ENCODE measurements at places on chromosomes 6 and 20. TPM values are rescaled to one million over a fixed set of nuclear protein-coding genes. Genes with fewer than 3 reads are reported as not detected.

- no peak overlapping the region for H3K27ac ChIP-seq
- no peaks in the 10 kb centered on the region for H3K4me1 ChIP-seq
- no peak overlapping the region for H3K4me3 ChIP-seq
- H3K36me3 ChIP-seq, result no peaks in the 10 kb centered on the region
- no peak for DNase-seq
These were observed 110.5 kb downstream of the IRF4 start for GRCh38 chr6:501891-502601.

C4A gene
- total RNA-seq, result 7.2 TPM

- no peaks in the 10 kb centered on the region for H3K4me1 ChIP-seq
- H3K27me3 ChIP-seq, result no peaks in the 10 kb centered on the region
- H3K36me3 ChIP-seq, result no peaks in the 10 kb centered on the region
- H3K27ac ChIP-seq, result peak overlapping the region; percentile 25
These were observed 110.4 kb upstream of the ARMC2 start for GRCh38 chr6:108737594-108738546.

DNA sequence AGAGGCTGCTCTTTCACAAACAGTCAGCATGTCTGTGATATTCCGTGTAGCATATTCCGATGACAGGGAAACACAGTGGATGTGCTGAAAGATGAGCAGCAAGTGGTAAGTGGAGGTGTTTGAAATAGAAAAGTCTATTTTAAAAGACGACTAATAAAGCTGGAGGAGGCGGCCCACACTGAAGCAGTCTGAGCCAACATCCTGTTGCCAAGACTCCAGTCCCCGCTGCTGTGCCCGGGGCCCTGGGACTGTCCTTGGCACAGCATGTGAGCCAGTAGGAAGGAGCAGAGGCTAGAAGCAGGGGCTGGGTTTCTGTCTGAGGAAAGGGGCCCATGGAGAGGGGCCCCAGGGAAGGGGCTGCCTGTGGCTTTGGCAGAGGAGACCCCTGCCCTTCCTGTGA is 351.5 kb upstream of the CHD6 start:
- peak; percentile 47 for DNase-seq
- H3K36me3 ChIP-seq, result no peaks in the 10 kb centered on the region
- no peak overlapping the region for H3K4me3 ChIP-seq
- peak overlapping the region; percentile 17 for H3K27ac ChIP-seq
- H3K4me1 ChIP-seq, result no peaks in the 10 kb centered on the region

DNA sequence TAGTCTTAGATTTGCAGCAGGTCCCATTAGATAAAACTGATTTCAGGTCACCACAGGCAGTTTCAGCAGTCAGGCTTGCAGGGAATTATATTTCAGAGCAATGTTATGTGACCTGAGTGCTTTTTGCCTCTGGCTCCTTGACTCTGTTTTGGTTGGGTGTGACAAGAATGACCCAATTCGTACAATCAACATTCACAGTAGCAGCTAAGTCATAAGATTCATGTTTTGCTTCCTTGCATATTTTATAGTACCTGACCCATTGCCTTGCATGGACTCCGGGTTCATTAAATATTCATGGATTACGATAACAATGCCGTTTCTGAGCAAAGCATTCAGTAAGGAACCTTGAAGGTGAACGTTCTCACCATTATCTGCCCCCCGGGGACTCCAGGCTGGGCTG is 152.0 kb upstream of the CST7 start:
- no peak overlapping the region for H3K27ac ChIP-seq
- no peaks in the 10 kb centered on the region for H3K4me1 ChIP-seq
- no peaks in the 10 kb centered on the region for H3K36me3 ChIP-seq
- no peak overlapping the region for H3K4me3 ChIP-seq
- H3K27me3 ChIP-seq, result no peaks in the 10 kb centered on the region

DNA sequence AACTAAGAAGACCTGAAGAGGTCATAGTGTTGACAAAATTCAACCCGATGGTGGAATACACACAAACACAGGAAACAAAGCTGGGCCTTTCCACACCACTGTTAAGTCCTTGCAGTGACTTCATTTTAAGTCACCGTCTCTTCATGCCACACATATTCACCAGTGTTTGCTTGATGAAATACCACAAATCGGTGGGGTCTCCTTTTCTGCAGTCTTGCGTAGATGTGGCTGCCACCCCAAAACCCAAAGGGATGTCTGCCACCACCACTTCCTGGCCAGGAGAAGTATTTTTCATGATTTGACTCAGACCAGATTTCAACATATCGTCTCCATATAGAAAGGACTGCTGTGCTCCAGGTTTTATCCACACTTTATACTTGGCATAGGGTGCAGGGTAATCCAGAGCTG is 11.0 kb upstream of the COL10A1 start:
- H3K36me3 ChIP-seq, result no peaks in the 10 kb centered on the region
- DNase-seq, result no peak
- no peak overlapping the region for H3K27ac ChIP-seq

DNA sequence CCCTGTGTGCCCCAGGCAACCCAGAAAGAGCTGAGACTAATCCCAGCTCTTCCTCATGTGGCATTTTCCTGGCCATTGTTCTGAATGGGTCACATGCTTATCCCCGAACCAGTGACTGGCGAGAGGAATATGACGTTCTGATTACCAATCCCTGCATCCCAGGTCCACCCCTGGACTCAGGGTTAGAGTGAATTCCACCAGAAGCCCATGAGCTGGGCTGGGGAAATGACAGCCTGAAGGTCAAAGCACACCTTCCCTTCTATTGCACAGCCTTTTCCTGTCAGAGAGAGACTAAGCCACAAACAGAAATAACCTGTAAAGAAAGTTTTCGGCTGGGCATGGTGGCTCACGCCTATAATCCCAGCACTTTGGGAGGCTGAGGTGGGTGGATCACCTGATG is 70.9 kb downstream of the ZNF217 start:
- no peak for DNase-seq
- no peaks in the 10 kb centered on the region for H3K36me3 ChIP-seq
- H3K4me3 ChIP-seq, result no peak overlapping the region
- H3K27ac ChIP-seq, result no peak overlapping the region
- H3K4me1 ChIP-seq, result no peaks in the 10 kb centered on the region
- H3K27me3 ChIP-seq, result no peaks in the 10 kb centered on the region

DNA sequence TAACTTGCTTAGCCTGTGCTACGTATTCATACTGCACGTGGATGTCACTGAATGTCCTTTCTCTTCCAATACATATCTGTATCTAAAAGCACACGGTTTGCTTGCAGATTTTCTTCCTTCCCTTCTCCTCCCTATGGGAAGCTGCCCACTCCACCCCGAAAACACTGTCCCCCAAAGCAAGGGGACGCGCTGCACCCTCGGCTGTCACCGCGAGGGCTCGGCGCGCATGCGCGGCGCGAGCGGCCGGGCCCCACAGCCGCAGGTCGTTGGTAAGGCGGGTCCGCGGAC is 659 bp downstream of the TMX4 start:
- H3K36me3 ChIP-seq, result no peaks in the 10 kb centered on the region
- no peaks in the 10 kb centered on the region for H3K4me1 ChIP-seq
- H3K27me3 ChIP-seq, result no peaks in the 10 kb centered on the region
- DNase-seq, result peak; percentile 56
- peak overlapping the region; percentile 71 for H3K4me3 ChIP-seq

GRCh38 chr20:49280463-49281058 is 2.7 kb upstream of the ZNFX1 start:
- H3K36me3 ChIP-seq, result peaks cover 20% of the 10 kb centered on the region
- peak overlapping the region; percentile 98 for H3K27ac ChIP-seq
- H3K4me1 ChIP-seq, result peaks cover 14% of the 10 kb centered on the region
- peak overlapping the region; percentile 98 for H3K4me3 ChIP-seq
- H3K27me3 ChIP-seq, result no peaks in the 10 kb centered on the region

DNA sequence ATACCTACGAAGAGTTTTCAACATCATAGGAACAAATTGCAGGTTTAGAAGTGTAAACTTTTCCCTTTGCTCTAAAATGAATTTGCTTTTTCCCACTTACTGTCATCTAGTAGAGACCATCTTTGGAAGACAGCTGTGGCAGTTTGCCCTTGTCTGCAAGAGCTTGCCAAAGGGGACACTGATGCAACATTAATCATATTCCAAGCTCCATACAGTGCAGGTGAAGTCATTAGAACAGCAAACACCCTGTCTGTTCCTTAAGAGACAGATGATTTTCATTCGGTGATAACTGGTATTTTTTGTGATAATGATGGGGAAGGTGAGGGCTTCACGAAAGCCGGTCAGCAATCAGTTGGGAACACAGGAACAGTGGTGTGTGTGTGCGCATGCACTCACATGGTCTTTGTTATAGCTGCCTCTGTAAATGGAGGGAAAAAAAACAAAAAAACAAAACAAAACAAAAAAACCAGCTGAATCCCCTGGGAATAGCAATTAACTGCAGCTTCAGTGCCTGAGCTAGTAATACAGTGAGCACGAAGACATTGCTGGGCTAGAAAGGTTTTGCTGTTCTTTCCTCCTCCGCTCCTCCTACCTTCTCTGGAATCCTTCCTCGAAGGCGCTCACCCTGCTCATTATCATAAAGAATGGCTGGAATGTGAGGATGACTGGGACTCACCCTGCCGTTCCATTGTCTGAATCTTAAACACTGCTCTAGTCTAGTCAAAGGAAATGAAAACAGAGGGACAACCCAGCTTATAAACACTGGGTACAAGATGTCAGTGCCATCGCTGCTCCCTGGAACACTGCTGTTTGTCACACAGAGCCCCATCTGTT is 35.2 kb upstream of the KIF13A start:
- no peak for DNase-seq
- no peaks in the 10 kb centered on the region for H3K36me3 ChIP-seq
- H3K27ac ChIP-seq, result peak overlapping the region; percentile 60
- no peaks in the 10 kb centered on the region for H3K4me1 ChIP-seq

GRCh38 chr6:128290221-128290620 is 230.2 kb downstream of the PTPRK start:
- H3K4me1 ChIP-seq, result no peaks in the 10 kb centered on the region
- H3K4me3 ChIP-seq, result no peak overlapping the region
- no peak for DNase-seq
- no peak overlapping the region for H3K27ac ChIP-seq
- H3K36me3 ChIP-seq, result no peaks in the 10 kb centered on the region
- H3K27me3 ChIP-seq, result no peaks in the 10 kb centered on the region

CRYBG1 gene
- total RNA-seq, result 30.9 TPM

GRCh38 chr20:24701668-24702067 is 232.2 kb downstream of the SYNDIG1 start:
- H3K4me3 ChIP-seq, result no peak overlapping the region
- no peaks in the 10 kb centered on the region for H3K4me1 ChIP-seq
- peak; percentile 3 for DNase-seq
- no peak overlapping the region for H3K27ac ChIP-seq

KCNK16 gene
- not detected for total RNA-seq

DNA sequence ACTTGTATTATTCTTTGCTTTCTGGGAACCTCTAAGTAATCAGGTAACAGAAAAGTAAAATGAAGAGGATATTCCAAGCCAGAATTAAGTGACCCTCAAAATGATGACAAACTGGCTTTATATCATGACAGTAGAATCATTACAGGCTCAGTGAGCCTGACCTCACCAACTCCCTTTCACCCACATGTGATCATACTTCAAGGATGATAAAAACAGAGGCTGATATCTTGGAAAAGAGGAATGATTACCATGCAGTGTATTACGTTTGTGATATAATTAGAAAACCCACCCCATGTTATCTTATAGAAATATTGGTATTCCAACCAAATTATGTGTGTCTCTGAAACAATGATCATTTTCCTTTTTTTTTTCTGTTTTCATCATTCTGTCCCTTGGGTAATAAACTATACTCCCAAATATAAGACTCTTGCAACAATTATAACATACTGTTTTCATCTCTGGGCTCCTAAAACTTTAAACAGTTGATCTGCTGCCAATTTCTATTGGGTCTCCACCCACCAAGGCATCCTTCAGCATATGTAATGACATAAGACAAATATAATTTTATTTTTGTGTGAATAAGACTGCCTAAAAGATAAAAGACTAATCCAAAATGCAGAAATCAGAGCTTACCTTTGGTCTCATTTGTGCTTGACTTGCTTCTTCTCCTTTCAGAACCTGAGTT is 115.7 kb downstream of the DST start:
- peak overlapping the region; percentile 41 for H3K27ac ChIP-seq
- H3K36me3 ChIP-seq, result no peaks in the 10 kb centered on the region
- no peak for DNase-seq
- no peaks in the 10 kb centered on the region for H3K4me1 ChIP-seq
- H3K4me3 ChIP-seq, result no peak overlapping the region
- H3K27me3 ChIP-seq, result no peaks in the 10 kb centered on the region

GRCh38 chr20:57503035-57503658 is 21.8 kb downstream of the CTCFL start:
- no peak overlapping the region for H3K4me3 ChIP-seq
- no peaks in the 10 kb centered on the region for H3K4me1 ChIP-seq
- H3K27ac ChIP-seq, result no peak overlapping the region
- no peak for DNase-seq

- H3K4me1 ChIP-seq, result no peaks in the 10 kb centered on the region
- no peak overlapping the region for H3K27ac ChIP-seq
- no peaks in the 10 kb centered on the region for H3K36me3 ChIP-seq
- H3K4me3 ChIP-seq, result no peak overlapping the region
- DNase-seq, result no peak
These were observed 121.4 kb upstream of the ADGRF1 start for GRCh38 chr6:47163536-47163935.

HMGN3 gene
- 73.6 TPM for total RNA-seq

GRCh38 chr6:135854799-135855198 is 3.3 kb downstream of the PDE7B start:
- no peak overlapping the region for H3K27ac ChIP-seq
- DNase-seq, result no peak
- H3K4me1 ChIP-seq, result no peaks in the 10 kb centered on the region
- no peaks in the 10 kb centered on the region for H3K36me3 ChIP-seq
- peak overlapping the region; percentile 17 for H3K4me3 ChIP-seq
- no peaks in the 10 kb centered on the region for H3K27me3 ChIP-seq

DNA sequence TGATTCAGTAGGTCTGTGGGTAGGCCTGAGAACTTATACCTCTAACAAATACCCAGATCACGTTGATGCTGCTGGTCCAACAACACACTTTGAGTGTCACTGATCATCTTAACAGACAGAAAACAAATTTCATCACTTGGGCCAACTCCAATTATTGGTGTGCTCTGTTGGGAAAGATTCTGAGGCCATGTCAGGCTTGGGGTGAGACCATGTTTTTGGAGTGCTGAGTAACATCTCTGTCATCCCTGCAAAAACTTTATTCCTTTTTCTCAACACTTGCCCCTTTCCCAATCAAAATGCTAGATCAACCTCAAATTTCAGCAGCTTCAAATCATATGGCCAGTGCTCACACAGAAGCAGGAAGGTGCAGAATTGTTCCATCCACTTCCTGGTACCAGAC is 108.8 kb upstream of the TENT5A start:
- no peaks in the 10 kb centered on the region for H3K36me3 ChIP-seq
- H3K4me3 ChIP-seq, result no peak overlapping the region
- no peaks in the 10 kb centered on the region for H3K4me1 ChIP-seq
- no peak for DNase-seq
- no peak overlapping the region for H3K27ac ChIP-seq

Measured in breast epithelium (tissue), 4 donors.